ENCODE measurements at places on chromosomes 5 and 9. TPM values are rescaled to one million over a fixed set of nuclear protein-coding genes. Genes with fewer than 3 reads are reported as not detected.

- DNase-seq = no peak
Observed at GRCh38 chr5:53892224-53892623, 331.8 kb downstream of the NDUFS4 start.

GRCh38 chr9:129327552-129328328 is 149.7 kb upstream of the IER5L start:
- DNase-seq = no peak

DNA sequence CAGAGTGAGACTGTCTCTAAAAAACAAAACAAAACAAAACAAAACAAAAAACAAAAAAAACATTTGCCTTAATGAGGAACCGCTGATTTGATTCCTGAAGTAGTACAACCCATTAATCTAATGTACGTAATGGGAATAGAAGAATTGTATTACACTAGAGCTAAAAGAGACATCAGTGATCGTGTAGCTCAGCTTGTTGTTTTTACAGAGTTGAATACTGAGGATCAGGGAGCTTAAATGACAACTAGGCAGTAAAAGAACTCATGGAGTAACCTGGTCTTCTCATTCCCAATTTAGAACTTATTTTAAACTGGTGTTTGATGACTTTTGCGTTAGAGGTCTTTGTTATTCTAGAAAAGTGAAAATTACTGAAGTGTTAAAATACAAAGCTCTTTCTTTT is 65.1 kb upstream of the SLC28A3 start:
- no peak for DNase-seq

DNA sequence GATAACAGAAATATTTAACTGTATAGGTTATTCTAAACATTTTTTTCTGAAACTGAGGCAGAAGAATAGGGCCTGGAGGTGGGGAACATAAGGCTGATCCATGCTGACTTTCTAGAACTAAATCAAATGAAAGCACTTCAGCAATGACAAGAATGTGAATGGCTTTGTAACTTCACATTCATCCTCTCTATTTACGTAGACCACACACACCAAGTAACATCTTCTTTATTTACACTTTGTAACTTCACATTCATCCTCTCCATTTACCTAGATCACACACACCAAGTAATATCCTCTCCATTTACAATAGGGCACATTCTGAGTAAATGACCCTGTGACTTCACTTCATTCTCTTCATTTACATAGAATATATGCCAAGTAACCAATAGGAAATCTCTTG is 251.8 kb upstream of the CDH9 start:
- DNase-seq = no peak

ZNF658 gene
- 1.7 TPM for total RNA-seq

SOX30 gene
- total RNA-seq = 0.11 TPM

- no peak for DNase-seq
Observed at GRCh38 chr5:169260896-169261569, 39.9 kb downstream of the SLIT3 start.

DNA sequence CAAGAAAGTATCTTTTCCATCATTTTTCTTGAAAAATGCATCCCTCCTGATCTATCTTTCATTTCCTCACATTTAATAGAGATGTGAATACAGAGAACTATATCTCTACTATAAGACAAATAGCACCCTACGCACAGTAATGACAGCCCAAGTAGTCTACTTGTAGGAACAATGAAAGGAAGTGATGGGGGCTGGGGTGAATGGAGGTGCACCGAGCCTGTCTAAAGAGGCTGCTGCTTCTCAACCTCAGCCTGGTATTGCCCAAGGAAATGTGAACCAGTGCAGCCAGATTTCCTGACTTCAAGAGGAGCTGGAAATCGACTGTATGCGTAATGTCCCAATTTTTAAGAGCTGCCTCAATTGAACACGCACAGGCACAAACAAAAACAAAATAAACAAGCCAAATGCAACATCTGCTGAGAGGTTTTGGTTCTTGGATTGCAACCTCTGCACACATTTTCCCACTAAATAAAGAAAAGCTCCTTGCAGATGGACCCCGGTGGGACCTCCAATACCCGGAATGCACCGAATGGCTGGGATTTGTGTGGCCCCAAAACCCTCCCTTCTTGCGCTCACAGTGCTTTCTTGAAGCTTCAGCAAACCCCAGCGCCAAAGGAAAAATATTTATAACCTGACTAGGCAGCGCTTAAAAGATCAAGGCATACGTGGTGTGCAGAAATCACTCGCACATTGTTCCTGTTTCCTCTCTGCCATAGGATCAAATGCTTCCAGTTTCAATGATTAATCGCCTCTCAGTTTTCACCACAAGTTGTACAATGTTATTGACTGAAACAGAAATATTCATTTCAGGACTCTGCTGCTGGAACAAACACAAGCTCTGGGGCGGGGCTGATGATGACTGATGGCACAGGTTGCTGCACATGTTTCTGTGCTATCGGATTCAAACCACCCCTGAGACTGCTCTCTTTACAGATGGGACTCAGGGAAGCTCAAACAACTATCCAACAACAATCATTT is 68.3 kb downstream of the KCNIP1 start:
- peak; percentile 20 for DNase-seq

- DNase-seq = no peak
Observed at GRCh38 chr9:4293293-4293941, 6.5 kb downstream of the GLIS3 start.

SNCB gene
- total RNA-seq = not detected

- DNase-seq = no peak
Observed at GRCh38 chr5:35248843-35249780, 18.8 kb upstream of the PRLR start.

GRCh38 chr9:87498046-87498810 is 561 bp downstream of the DAPK1 start:
- DNase-seq = no peak

DNA sequence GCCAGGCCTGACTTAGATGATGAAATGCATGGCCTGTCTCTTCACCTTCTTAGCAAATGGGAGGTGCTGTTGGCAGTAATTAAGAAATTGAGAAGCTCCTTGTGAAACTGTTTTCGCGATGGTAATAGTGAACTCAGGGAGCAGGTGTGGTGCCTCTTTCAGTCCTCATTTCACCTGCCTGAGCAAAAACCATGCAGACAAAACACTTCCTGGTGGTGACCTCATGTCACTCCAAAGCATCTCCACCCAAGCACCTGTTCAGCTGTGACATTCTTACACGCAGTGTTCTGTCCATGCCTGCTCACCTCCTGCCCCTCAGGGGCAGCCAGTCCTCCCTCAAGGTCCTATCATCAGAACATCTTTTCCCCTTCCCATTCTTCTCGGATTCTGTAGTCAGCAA is 146.5 kb downstream of the CD180 start:
- no peak for DNase-seq

- DNase-seq = no peak
Observed at GRCh38 chr5:147773587-147773986, 8.9 kb downstream of the JAKMIP2 start.

GPX3 gene
- total RNA-seq = not detected

- DNase-seq = no peak
Observed at GRCh38 chr5:166293892-166294291, 1997.6 kb upstream of the WWC1 start.

GRCh38 chr9:21121595-21122251 is 19.9 kb downstream of the IFNW1 start:
- DNase-seq = no peak

GRCh38 chr5:59266410-59266809 is 627.1 kb downstream of the PDE4D start:
- DNase-seq = no peak

C9orf152 gene
- total RNA-seq = not detected

GPR150 gene
- total RNA-seq = 0.11 TPM

GRCh38 chr5:173760461-173761177 is 127.5 kb upstream of the CPEB4 start:
- DNase-seq = no peak

- no peak for DNase-seq
Observed at GRCh38 chr5:141913560-141914198, 10.0 kb upstream of the DELE1 start.

DNA sequence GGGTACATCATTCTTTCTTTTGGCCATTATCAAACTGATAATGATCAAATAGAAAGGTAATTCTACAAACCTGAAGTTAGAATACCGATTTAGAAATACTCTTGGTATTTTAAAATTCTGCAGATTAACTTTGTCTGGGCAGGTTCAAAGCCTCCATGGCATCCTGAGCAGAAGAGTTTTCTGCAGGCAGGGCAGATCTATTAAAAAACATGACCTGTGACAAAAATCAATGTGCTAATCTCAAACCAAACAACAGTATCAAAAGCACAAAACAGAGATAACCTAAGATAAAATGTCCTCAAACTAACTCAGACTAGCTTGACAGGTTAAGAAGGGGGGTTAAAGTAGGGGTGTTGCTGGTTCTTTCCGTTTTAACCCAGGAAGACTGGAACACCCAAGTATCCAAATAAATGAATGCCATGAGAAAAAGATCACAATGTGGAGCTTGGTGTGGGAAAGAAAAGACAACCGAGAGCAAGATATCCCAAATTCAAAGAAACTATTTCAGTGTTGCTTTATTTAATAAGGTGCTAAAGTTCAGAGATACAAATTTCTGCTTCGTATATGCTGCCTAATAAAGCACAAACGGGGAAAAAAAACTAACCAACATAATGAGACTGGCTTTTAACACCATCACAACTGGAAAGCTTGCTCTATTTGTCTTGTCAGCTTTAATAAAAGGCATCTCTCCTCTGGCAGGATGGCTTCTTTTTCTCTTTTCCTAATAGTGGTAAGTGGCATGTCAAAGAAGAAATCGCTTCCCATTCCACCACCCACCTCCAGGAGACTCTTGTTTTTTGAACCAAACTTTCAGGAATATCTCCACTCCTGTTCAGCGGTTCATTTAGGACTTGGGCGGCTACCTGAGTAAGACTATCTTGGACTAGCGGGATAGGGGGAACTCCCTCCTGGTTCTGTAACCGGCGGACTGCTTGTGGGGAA is 2.3 kb downstream of the EFNA5 start:
- no peak for DNase-seq

DNA sequence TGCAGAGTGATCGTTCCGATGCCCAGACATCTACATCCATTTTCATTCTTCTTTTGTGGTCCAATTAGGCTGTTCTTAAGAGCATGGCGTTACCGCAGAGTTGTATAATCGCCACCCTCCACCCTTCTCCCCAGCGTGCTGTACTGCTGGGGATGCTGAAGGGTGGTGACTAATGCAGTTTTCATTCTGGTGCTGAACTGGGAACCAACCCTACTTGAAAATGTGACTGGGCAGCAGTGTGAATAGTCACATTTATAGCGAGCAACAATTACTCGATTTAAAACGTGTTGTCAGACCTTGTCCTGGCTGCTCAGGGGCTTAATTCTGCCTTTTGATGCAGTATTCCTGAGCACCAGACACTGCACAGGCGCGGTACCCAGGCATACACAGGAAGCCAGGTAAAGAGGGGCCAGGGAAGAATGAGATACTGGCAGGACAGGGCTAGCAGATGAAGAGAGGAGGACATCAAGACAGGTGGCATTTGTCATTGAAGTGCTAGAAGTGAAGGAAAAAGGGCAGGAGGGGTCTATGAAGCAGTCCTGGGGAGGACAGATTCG is 719 bp upstream of the ISCA1 start:
- DNase-seq = no peak

GRCh38 chr5:142295084-142295758 is 29.6 kb downstream of the SPRY4 start:
- no peak for DNase-seq

GRCh38 chr5:28208356-28208755 is 1170.0 kb upstream of the CDH9 start:
- no peak for DNase-seq

All from activated T-helper 2 cell treated with anti-CD3 and anti-CD28 coated beads, Interferon-gamma antibody, Interleukin-2, Interleukin-4, amounts not matched to agents 10 μg/mL and 5 μg/mL and 100 μg/mL, durations not matched to agents 14 hours and 24 hours and 36 hours (primary cell).